Colonic mucosa (tissue), 4 donors: ENCODE measurements at places on chromosomes 4 and X. TPM values are rescaled to one million over a fixed set of nuclear protein-coding genes. Genes with fewer than 3 reads are reported as not detected.

The OTUD4 gene
- total RNA-seq: 33.2 TPM

The RASL11B gene
- 0.35 TPM for total RNA-seq

The S100G gene
- not detected for total RNA-seq

The FAM114A1 gene
- 88.3 TPM for total RNA-seq

The ACOT9 gene
- 26.0 TPM for total RNA-seq

The DDX60 gene
- total RNA-seq: 22.6 TPM

The FATE1 gene
- total RNA-seq: not detected

The MAML3 gene
- 9.3 TPM for total RNA-seq

The ABLIM2 gene
- total RNA-seq: 11.5 TPM

The RBM47 gene
- 281 TPM for total RNA-seq

The AKAP4 gene
- not detected for total RNA-seq

The MAEA gene
- total RNA-seq: 124 TPM

The TCEAL6 gene
- total RNA-seq: not detected

- no peak for DNase-seq
These were observed 10.4 kb upstream of the NALF2 start for GRCh38 chrX:69493766-69494165.

DNA sequence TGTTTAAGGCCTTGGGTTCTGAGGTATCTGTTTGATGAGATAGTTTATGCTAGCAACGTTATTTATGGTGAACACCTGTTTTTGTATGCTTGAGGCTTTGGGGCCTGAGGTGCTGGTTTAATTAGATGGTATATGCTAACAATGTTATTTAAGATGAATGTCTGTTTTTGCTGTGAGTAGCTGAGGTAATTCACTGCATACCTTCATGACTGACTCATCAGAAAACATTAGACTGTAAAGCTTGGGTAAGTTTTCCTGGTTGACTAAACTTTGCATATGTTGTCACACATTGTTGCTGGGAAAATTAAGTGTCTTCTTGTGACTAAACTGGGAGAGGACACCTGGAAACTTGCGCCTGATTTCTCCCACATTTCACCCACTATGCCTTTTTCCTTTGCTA, 1026.6 kb downstream of the RAPGEF2 start:
- no peak for DNase-seq

- no peak for DNase-seq
These were observed 49.9 kb upstream of the MTMR1 start for GRCh38 chrX:150643271-150643670.

GRCh38 chrX:101787934-101788333, 128.3 kb upstream of the ARMCX2 start:
- DNase-seq: no peak

DNA sequence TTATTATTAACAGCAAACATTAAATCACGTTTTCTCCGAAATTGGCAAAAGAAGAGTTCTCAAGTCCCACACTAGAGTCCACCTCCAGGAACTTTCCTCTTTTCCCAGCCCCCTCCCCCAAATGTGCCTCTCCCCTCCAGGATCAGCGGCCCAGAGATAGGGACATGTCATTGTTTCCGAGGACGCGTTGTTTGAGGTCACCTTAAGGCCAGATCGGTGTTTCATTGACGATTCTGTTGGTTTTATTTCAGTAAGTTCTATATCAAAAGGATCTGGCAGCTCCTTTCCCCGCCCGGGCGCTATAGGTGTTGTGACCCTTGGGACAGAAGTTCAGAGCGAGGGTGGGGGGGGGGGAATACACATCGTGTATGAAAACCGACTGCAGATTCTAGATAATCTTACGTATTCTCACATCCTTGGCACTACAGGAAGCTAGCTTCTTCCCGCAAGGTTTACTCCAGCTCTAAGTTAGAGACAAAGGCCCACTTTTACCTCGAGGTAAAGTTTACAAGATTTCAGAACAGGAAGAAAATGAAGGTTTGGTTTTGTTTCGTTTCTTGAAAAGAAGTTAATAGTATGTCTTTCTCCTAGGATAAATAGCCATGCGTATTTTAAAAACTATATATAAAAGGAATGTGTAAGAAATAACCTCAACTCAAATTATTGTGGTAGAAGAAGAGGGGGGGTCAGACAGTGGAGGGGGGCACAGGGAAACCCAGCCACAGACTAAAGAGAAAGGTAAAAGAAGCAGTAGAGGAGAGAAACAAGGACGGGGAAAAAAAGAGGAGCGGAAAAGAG, 739 bp upstream of the MSX1 start:
- DNase-seq: no peak

GRCh38 chr4:86451560-86452330, 91.9 kb upstream of the MAPK10 start:
- DNase-seq: no peak

- no peak for DNase-seq
These were observed 127.5 kb upstream of the NEIL3 start for GRCh38 chr4:177182166-177182565.

DNA sequence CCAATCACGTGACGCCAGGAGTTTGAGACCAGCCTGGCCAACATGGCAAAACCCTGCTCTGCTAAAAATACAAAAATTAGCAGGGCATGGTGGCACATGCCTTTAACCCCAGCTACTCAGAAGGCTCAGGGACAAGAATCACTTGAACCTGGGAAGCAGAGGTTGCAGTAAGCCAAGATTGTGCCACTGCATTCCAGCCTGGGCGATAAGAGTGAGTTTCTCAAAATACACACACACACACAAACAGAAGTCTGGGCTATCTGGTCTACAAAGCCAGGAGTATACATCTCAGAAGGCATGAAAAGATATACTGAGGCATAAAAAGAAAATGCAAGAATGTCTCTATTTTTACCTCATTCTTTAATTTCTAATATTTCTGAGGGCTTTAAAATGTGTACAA, 11.3 kb downstream of the YTHDC1 start:
- DNase-seq: no peak

- DNase-seq: no peak
These were observed 55.2 kb downstream of the LCORL start for GRCh38 chr4:17966312-17966711.

GRCh38 chrX:153723351-153724251, 586 bp downstream of the BCAP31 start:
- DNase-seq: peak; percentile 53

DNA sequence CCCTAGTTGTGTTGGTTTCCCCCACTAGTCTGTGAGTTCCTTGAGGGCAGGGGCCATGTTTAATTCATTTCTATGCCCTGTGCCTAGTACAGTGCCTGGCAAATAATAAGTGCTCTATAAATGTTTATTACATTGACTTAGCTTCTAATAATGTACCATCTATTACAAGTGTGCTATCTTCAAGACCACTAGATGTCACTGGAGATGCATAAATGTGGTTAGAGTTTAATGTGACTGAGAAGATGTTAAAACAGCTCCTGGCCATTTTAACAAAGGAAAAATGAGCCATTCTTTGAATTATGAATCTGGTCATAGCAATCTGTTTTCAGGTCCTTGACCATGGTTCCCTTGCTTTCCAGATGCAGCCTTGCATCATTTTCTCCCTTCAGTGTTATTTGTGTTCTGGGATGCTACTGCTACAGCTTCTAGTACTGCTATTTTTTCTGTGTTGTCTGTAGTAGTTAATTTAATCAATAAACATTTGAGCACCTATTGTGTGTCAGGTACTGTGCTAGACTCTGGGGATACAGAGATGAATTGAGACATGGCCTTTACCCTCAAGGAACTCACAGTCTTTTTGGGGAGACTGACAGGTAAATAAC, 43.2 kb downstream of the SLC9A6 start:
- no peak for DNase-seq

DNA sequence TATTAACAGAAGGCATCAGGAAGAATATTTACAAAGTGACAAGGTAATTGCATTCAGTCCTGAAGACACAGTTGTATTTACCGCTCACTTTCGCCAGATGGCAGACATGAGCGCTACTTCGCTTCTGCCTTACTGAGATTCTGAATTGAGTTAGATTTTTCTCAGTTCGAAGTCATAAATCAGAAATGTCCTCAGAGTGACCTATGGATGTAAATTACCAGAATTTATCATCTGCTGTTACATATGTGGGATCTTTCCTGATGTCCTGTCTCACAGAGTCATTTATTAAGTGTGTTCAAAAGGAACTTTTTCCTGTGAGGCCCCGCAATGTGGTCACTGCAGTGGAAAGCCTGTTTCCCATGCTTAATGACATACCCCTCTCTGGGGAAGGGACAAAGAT, 97.3 kb upstream of the DCLK2 start:
- DNase-seq: peak; percentile 71

- DNase-seq: no peak
These were observed 32.8 kb downstream of the CLDN2 start for GRCh38 chrX:106952988-106953387.

GRCh38 chrX:73842541-73843234, 279.7 kb downstream of the CHIC1 start:
- DNase-seq: no peak

- DNase-seq: no peak
These were observed 19.6 kb downstream of the NKX3-2 start for GRCh38 chr4:13524504-13525243.

GRCh38 chr4:88196013-88196365, 37.5 kb upstream of the ABCG2 start:
- DNase-seq: no peak

DNA sequence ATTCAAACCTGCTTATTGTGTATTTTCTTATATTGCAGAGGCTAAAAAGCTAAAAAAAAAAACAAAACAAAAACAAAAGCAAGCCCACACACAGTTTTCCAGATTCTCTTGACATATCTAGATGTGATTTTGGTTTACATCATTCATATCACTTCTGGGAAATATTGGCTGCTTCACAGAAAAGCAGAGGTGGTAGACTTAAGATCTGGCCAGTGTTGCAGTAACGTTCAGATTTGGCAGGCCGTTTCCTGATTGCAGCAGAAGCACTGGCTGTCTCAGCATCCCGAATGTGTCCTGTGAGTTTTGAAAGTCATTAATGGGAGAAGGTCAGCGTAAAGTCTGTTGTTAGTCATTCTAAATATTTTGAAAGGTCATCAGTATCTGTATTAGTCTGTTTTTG, 2062.0 kb downstream of the ARAP2 start:
- DNase-seq: no peak

- DNase-seq: no peak
These were observed 579 bp downstream of the IL3RA start for GRCh38 chrX:1336948-1337779.

DNA sequence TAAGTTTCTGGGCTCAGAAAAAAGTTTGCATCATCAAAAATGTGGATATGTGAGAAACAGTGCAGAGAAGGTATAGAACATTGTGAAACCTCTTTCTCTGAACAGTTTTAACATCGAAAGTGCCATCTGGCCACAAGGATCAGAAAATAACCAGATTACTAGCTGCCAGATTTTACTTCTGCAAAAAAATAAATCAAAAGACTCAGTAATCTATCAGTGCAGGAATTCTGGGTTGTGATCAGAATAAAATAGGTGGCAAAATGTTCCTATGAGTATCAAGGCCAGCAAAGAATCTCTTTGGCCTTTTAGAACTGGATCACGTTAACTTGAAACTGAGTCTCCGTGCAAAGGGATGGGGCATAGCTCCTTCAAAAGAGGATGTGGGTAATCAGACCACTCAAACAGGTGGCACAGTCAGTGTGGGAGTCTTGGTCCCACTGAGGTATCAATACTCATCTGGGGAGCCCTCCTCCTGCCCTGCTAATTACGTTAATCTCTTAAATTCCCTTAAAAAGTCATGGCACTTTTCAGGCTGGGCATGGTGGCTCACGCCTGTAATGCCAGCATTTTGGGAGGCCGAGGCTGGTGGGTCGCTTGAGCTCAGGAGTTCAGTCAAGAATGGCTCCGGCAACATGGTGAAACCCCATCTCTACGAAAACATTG, 26.7 kb upstream of the RBM47 start:
- no peak for DNase-seq

GRCh38 chr4:173138624-173139023, 30.0 kb upstream of the GALNT7 start:
- DNase-seq: no peak

DNA sequence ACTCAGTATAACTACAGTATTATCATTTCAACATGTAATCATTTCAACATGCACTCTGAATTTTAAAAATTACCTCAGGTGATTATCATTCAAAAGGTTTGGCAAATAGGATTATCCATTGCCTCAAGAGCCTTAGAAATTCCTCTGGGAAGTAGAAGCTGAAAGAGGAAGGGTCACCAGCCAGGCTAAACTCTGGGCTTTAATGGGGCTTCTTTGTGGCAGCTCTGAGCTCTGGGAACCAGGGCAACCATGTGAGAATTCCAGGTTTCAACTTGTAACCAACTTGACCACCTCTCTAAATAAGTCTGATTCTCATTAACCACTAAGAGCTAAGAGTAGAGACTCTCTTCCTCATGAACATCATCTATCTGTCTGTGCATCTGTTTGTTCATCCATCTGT, 117.2 kb upstream of the MED14 start:
- no peak for DNase-seq

GRCh38 chr4:180560896-180561295, 1682.3 kb upstream of the TENM3 start:
- DNase-seq: no peak
